ENCODE measurements at places on chromosomes 6 and 20. TPM values are rescaled to one million over a fixed set of nuclear protein-coding genes. Genes with fewer than 3 reads are reported as not detected.

DNA sequence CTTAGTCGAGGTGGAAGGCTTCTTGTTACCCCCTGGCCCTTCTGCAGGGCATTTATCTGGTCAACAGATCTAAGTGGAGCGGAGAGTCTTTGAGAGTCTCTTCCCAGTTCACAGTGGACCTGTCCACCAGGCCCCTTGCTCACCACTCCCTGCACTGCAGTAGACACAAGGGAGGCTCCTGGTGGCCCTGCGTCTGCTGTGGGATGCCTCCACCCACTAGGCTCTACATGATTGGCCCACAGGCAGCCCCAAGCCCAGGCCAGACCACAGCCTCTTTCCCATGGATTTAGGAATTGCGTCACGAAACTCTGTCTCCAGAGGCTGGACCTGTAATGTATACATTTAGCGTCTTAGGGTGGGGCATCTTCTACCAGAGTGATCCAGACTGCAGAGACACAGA, 28.4 kb downstream of the TBC1D7 start:
- H3K4me3 ChIP-seq, result no peak overlapping the region
- H3K36me3 ChIP-seq, result peaks cover 18% of the 10 kb centered on the region
- H3K27ac ChIP-seq, result no peak overlapping the region
- peaks cover 23% of the 10 kb centered on the region for H3K4me1 ChIP-seq

GRCh38 chr20:38671186-38671585, 53.1 kb upstream of the SLC32A1 start:
- no peak overlapping the region for H3K4me3 ChIP-seq
- no peak overlapping the region for H3K27ac ChIP-seq
- H3K4me1 ChIP-seq, result peaks cover 4% of the 10 kb centered on the region
- H3K36me3 ChIP-seq, result no peaks in the 10 kb centered on the region
- DNase-seq, result no peak
- peaks cover 11% of the 10 kb centered on the region for H3K27me3 ChIP-seq

GRCh38 chr6:15410752-15411151, 164.9 kb downstream of the JARID2 start:
- DNase-seq, result no peak
- peak overlapping the region; percentile 27 for H3K27ac ChIP-seq
- H3K27me3 ChIP-seq, result no peaks in the 10 kb centered on the region
- no peak overlapping the region for H3K4me3 ChIP-seq
- peaks cover 29% of the 10 kb centered on the region for H3K4me1 ChIP-seq
- no peaks in the 10 kb centered on the region for H3K36me3 ChIP-seq

SEMG2 gene
- not detected for total RNA-seq

DNA sequence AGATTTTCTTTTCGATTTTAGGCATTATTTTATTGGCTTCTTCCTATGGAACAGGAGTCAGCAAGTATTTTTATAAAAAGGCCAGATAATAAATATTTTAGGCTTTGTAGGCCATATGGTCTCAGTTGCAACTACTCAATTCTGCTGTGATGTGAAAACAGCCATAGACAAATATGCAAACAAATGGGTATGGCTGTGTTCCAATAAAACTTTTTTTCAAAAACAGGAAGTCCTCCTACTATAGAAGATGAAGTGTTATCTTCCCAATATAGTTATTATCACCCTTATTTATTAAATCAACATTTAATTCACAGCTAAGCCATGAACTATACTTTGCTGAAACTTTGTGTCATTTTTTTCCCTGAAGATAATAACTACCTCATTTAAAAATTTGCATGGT, 57.2 kb downstream of the CHD6 start:
- no peak overlapping the region for H3K27ac ChIP-seq
- H3K36me3 ChIP-seq, result no peaks in the 10 kb centered on the region
- no peak for DNase-seq

TFAP2D gene
- total RNA-seq, result not detected

- no peak for DNase-seq
- peaks cover 3% of the 10 kb centered on the region for H3K4me1 ChIP-seq
- H3K4me3 ChIP-seq, result peak overlapping the region; percentile 91
- peak overlapping the region; percentile 96 for H3K27ac ChIP-seq
Observed at GRCh38 chr20:35953387-35954199, 709 bp downstream of the SCAND1 start.

DNA sequence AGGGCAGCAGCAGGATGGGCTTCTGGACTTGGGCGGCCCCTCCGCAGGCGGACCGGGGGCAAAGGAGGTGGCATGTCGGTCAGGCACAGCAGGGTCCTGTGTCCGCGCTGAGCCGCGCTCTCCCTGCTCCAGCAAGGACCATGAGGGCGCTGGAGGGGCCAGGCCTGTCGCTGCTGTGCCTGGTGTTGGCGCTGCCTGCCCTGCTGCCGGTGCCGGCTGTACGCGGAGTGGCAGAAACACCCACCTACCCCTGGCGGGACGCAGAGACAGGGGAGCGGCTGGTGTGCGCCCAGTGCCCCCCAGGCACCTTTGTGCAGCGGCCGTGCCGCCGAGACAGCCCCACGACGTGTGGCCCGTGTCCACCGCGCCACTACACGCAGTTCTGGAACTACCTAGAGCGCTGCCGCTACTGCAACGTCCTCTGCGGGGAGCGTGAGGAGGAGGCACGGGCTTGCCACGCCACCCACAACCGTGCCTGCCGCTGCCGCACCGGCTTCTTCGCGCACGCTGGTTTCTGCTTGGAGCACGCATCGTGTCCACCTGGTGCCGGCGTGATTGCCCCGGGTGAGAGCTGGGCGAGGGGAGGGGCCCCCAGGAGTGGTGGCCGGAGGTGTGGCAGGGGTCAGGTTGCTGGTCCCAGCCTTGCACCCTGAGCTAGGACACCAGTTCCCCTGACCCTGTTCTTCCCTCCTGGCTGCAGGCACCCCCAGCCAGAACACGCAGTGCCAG, at the start of gene TNFRSF6B:
Gene TNFRSF6B (plus strand): TSS at position 25 of the 729 bp plus-strand sequence. CDS start 116 bp downstream, at position 141.
- no peak within 1 kb of the TSS for H3K4me3 ChIP-seq
- H3K27me3 ChIP-seq, result no peaks in the 10 kb centered on the region
- H3K4me1 ChIP-seq, result peaks cover 16% of the 10 kb centered on the region
- no peak for DNase-seq
- no peaks in the 10 kb centered on the region for H3K36me3 ChIP-seq
- no peak within 1 kb of the TSS for H3K27ac ChIP-seq

DNA sequence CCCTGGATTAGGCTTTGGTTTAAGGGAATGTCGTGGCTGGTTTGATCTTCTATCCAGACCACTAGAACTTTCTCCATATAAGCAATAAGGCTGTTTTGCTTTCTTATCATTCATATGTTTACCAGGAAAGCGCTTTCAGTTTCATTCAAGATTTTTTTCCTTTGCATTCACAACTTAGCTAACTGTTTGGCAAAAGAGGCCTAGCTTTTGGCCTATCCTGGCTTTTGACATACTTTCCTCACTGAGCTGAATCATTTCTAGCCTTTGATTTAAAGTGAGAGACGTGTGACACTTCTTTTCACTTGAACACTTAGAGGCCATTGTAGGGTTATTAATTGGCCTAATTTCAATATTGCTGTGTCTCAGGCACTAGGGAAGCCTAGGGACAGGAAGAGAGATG, 1.7 kb upstream of the FAM50B start:
- no peaks in the 10 kb centered on the region for H3K27me3 ChIP-seq
- H3K4me1 ChIP-seq, result peaks cover 15% of the 10 kb centered on the region
- H3K4me3 ChIP-seq, result no peak overlapping the region

CBLN4 gene
- total RNA-seq, result not detected

DNA sequence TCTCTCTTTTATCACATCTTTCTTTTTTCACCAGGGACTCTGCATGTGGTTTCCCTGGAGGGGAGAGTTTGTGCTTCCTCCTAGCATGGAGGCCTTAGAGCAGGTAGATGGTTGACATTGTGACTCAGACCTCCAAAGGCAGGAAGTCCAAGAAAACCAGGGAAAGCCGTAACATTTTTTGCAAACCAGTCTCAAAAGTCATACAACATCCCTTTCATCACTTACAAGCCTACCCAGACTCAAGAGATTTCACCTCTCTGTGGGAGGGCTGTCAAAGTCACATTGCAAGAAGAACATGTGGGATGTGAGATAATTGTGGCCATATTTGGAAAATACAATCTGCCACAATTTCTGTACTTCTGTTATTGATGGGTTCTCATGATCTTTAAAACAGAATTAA, 46.2 kb downstream of the SNRNP48 start:
- H3K27me3 ChIP-seq, result 0 out of 2 replicates have a peak, but pooled peaks cover 1% of the 10 kb centered on the region
- no peaks in the 10 kb centered on the region for H3K36me3 ChIP-seq
- no peaks in the 10 kb centered on the region for H3K4me1 ChIP-seq
- H3K4me3 ChIP-seq, result no peak overlapping the region

MOCS3 gene
- 5.2 TPM for total RNA-seq

RNF5 gene
- total RNA-seq, result 51.6 TPM

KCNK15 gene
- total RNA-seq, result not detected

DNA sequence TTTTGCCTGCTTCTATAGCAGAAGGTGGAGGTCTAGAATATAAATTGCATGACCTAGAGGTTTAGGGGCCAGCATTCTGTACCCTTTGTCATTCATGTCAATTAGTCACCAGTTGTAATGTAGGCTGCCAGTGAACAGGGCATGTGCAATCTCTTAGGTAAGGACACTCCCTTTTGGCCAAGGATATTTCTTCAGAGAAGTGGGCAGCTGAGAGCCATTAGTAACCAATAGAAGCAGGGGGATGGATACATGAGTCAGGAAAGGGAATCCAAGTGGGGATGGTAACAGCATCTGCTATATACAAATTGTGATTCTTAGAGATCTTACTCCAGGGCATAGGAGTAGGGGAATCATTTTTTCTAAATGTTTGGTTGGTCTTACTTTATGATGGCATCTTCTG, 494.2 kb upstream of the JAG1 start:
- H3K27ac ChIP-seq, result no peak overlapping the region
- H3K27me3 ChIP-seq, result no peaks in the 10 kb centered on the region
- no peaks in the 10 kb centered on the region for H3K36me3 ChIP-seq
- no peak for DNase-seq
- no peaks in the 10 kb centered on the region for H3K4me1 ChIP-seq

- H3K4me3 ChIP-seq, result no peak overlapping the region
- DNase-seq, result no peak
- no peaks in the 10 kb centered on the region for H3K36me3 ChIP-seq
- H3K27me3 ChIP-seq, result no peaks in the 10 kb centered on the region
- H3K27ac ChIP-seq, result peak overlapping the region; percentile 98
Observed at GRCh38 chr6:156689656-156690055, 87.5 kb upstream of the ARID1B start.

TMEM200A gene
- total RNA-seq, result 9.0 TPM

GRCh38 chr6:24547243-24547642, 52.5 kb downstream of the ALDH5A1 start:
- no peaks in the 10 kb centered on the region for H3K4me1 ChIP-seq
- no peak overlapping the region for H3K27ac ChIP-seq
- H3K36me3 ChIP-seq, result no peaks in the 10 kb centered on the region
- no peaks in the 10 kb centered on the region for H3K27me3 ChIP-seq
- no peak for DNase-seq

PGK2 gene
- not detected for total RNA-seq

DNA sequence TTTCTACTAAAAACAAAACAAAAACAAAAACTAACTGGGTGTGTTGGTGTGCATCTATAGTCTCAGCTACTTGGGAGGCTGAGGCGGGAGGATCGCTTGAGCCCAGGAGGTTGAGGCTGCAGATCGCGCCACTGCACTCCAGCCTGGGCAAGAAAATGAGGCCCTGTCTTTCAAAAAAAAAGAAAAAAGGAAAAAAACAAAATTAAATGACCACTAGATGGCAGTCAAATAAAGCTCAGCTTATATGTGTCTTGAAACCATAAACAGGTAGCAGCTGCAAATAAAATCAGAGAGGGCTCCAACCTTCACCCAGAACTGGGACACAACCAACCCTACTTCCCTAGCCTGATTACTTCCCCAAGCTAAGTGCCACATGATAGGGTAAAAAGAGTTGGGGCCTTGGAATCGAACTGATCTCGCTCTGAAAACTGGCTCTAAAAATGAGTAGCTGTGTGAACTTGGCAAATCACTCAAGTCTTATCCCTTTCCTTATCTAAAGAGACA, 67.1 kb upstream of the ADGRF4 start:
- DNase-seq, result peak; percentile 32
- no peak overlapping the region for H3K4me3 ChIP-seq
- no peaks in the 10 kb centered on the region for H3K36me3 ChIP-seq

DNA sequence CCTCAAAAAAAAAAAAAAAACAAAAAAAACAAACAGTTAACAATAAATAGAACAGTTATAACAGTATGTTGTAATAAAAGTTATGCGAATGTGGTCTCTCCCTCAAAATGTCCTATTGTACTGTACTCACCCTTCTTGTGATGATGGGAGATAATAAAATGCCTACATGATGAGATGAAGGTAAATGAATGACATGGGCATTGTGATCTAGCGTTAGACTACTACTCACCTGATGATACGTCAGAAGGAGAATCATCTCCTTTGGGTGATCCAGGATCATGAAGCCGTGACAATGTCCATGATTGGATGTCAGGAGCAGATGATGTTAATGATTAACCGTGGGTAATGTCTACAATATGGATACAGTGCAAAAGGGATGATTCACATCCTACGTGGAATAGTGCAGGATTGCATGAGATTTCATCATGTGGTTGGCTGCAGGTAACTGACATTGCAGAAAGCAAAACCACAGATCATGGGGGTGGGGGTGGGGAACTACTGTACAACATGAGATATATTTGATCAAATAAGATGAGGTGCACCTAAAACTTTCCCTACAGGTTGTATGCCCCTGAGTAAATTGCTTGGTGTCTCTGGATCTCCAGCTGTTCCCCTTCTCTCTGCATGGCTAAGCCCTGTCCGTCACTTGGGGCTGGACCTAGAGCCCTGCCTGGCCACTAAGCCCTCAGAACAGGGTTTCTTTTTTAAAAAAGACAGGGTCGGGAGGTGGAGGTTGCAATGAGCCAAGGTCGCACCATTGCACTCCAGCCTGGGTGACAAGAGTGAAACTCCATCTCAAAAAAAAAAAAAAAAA, 6.2 kb upstream of the RBCK1 start:
- H3K27me3 ChIP-seq, result no peaks in the 10 kb centered on the region
- no peak overlapping the region for H3K27ac ChIP-seq
- DNase-seq, result no peak
- no peaks in the 10 kb centered on the region for H3K4me1 ChIP-seq
- H3K36me3 ChIP-seq, result peaks cover 4% of the 10 kb centered on the region
- no peak overlapping the region for H3K4me3 ChIP-seq

DNA sequence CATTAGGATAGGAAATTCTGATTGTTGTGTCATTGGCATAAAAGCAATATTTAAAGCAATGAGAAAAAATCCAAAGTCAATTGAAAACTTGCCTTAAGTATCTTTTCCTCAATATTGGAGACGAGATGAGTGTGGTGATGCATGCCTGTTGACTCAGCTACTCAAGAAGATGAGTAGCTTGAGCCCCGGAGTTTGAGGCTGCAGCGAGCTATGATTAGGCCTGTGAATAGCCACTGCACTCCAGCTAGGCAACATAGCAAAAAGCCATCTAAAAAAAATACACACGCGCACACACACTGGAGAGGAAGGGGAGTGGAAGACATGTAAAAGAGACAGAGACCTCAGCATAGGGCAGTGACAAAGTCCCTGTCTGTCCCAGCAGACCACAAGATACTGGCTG, 9.7 kb upstream of the MARCKS start:
- no peaks in the 10 kb centered on the region for H3K27me3 ChIP-seq
- no peak overlapping the region for H3K27ac ChIP-seq
- no peaks in the 10 kb centered on the region for H3K36me3 ChIP-seq
- no peak overlapping the region for H3K4me3 ChIP-seq
- no peak for DNase-seq

MLN gene
- total RNA-seq, result not detected

TRIM38 gene
- 12.3 TPM for total RNA-seq

- H3K36me3 ChIP-seq, result no peaks in the 10 kb centered on the region
- no peaks in the 10 kb centered on the region for H3K27me3 ChIP-seq
- no peaks in the 10 kb centered on the region for H3K4me1 ChIP-seq
- no peak overlapping the region for H3K4me3 ChIP-seq
Observed at GRCh38 chr20:11227602-11228001, 553.8 kb upstream of the JAG1 start.
